ENCODE measurements at places on chromosomes 4 and X. TPM values are rescaled to one million over a fixed set of nuclear protein-coding genes. Genes with fewer than 3 reads are reported as not detected.

- no peak for DNase-seq
Observed at GRCh38 chrX:47321823-47322371, 48.5 kb upstream of the ZNF157 start.

DNA sequence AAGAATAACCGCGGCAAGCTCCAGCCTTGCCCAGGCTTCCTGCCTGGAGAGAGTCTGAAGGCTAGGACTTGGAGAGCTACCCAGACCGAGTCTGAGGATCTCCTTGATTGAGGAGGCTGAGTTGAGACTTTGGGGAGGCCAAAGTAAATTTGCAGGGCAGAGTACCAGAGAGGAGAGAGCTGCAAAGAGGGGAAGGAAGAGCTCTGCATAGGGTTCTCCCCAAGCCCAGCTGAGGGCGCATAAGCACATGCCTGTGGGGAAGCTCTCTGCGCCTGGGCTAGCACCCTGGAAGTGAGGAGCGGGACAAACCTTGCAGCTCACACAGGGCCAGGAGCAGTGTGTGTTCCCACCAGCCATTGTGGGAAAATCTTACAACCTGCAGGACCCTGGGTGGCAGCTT lies 56.1 kb downstream of the FAM193A start:
- peak; percentile 46 for DNase-seq

DNA sequence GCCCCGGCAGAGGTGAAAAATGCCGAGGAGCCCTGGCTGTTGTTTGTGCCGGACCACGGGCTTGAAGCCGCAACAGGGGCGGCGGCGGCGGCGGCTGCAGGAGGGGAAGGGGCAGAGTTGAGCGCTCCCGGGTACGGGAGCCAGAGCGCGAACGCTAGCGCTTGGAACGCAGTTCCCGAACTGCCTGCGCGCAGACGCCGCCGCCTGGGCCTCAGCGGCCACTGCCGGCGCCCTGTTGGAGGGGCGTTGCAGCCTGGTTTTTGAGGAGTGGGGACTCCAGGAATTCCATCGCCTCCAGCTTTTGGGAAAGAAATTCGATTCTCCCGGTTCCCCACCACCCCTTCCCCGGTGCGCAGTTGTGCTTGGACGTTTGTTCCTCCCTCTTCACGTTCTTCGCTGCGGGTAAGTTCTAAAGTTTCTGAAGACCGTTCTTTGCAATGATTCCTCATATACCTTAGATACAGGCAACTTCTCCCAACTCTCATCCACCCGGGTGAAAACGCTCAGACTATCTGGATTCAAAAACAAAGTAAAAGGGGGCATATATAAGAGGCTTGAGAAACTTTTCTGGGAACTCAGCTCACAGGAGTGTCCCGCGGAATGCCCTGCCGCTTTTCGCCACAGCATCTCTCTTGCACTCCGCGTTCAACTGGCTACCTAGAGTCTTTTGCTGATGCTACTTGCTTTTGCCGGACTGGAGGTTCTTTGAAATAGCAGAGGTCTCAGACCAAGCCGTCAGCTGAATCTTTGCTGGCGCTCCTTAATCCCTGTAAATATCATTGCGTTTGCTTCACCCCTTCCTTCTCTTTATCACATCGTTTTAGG lies 1.0 kb downstream of the FAT4 start:
- peak; percentile 45 for DNase-seq

GRCh38 chr4:55770662-55771061 lies 48.9 kb upstream of the EXOC1L start:
- DNase-seq = no peak

GRCh38 chr4:145665773-145666172 lies 14.2 kb upstream of the C4orf51 start:
- DNase-seq = no peak

GRCh38 chrX:110699109-110699508 lies 96.5 kb downstream of the CHRDL1 start:
- no peak for DNase-seq

DNA sequence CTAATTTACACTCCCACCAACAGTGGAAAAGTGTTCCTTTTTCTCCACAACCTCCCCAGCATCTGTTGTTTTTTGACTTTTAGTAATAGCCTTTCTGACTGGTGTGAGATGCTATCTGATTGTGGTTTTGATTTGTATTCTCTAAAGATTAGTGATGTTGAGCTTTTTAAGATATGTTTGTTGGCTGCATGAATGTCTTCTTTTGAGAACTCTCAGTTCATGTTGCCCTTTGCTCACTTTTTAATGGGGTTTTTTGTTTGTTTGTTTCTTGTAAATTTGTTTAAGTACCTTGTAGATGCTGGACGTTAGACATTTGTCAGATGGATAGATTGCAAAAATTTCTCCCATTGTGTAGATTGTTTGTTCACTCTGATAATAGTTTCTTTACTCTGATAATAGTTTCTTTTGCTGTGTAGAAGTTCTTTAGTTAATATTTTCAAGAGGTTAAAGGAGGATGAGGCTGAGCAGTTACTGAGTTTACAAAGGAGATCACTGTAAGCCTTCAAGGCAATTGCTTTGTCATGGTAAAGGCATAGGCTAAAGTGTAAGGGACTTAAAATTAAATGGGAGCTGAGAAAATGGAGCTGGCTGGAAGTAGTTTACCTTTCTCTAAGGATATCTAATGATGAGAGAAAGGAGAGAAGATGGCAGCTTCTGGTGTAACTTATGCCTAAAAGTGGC lies 323.4 kb downstream of the PCDH7 start:
- DNase-seq = no peak

- no peak for DNase-seq
Observed at GRCh38 chrX:102968216-102968615, 31.1 kb downstream of the RAB40AL start.

DNA sequence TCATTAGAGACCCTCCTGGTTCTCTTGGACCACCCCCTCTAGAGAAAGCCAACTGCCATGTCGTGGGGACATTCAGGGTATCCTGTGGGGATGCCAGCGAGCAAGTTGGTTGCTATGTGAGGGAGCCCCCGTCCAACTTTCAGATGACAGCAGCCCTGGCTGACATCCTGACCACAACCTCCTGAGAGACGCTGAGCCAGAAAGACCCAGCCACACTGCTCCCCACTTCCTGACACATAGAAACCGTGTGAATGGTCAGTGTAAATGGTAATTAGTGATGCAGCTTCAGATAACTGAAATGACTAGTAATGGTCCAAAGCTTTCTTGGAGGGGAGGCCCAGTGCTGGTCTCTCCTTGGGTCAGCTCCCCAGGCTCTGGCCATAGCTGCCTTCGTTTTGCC lies 10.8 kb downstream of the CLCN4 start:
- no peak for DNase-seq

DNA sequence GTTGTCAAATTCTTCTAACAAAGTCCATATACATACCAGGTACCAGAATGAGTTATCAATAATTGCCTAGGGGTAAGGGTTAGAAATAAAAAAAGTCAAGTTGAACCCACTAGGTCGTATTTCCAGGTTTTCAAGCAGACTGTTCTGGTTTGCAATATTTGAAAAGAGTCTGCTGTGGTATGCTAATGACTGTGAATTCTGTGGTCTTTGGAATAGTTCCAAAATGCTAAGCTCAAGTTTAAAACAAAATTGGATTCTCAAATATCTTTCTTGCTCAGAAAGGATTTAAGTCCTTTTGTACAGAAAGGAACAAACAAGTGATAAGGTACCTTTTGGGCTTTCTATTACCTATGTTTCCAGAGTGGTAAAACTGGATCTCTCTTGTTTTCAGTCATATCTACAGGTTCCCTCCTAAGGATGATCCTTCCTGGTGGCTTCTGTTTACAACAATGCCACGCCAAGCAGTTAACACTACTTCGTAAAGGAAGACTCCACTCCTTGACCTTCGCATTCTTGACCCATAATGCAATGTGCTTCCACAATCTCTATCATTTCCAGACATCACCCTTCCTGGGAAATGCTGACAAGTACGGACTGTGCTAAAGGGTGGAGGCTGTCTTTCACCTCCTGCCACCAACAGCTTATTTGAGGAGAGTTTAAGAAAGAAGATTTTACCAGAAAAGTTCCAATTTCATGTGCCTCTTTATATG lies 531.7 kb upstream of the FTHL17 start:
- DNase-seq = no peak

- no peak for DNase-seq
Observed at GRCh38 chrX:144840616-144841015, 406.7 kb upstream of the SPANXN1 start.

GRCh38 chr4:15476396-15476795 lies 6.7 kb downstream of the CC2D2A start:
- no peak for DNase-seq

GRCh38 chrX:141924293-141924692 lies 20.6 kb downstream of the MAGEC1 start:
- DNase-seq = no peak

DNA sequence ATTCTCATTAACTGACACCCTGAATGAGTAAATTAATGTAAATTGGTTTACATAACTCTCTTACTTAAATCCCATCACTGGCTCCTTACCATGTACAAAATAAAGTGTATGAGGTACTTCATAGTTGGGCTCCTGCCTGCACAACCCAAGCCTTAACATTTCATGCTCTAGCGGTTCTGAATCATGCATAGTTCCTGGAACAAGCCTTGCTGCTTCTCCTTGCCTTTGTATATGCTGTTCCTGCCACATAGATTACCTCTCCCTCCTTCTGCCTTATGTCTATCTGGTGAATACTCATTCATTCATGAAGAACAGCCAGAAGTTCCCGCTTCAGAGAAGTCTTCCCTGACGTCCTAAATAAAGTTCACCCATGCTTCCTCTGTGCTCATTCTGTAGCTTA lies 594.7 kb downstream of the SMARCA1 start:
- DNase-seq = no peak

DNA sequence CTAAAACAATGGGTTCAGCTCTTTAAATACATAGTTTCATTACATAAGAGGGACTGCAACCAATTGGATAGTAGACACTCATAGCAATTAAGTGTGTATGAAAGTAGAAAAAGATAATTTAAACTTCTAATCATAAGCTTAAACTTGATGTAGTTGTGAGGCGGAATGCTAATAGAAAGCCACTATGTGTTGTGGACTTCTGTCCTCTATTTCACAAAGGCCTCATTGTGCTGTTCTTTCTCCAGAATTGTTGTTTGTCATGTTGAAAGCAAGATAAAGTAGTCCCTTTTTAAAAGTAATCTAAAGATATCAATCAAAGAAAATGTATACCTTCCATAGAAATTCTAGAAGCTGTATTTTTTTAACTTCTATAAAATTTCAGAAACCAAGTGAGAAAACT lies 329.4 kb downstream of the KLHL4 start:
- no peak for DNase-seq

DNA sequence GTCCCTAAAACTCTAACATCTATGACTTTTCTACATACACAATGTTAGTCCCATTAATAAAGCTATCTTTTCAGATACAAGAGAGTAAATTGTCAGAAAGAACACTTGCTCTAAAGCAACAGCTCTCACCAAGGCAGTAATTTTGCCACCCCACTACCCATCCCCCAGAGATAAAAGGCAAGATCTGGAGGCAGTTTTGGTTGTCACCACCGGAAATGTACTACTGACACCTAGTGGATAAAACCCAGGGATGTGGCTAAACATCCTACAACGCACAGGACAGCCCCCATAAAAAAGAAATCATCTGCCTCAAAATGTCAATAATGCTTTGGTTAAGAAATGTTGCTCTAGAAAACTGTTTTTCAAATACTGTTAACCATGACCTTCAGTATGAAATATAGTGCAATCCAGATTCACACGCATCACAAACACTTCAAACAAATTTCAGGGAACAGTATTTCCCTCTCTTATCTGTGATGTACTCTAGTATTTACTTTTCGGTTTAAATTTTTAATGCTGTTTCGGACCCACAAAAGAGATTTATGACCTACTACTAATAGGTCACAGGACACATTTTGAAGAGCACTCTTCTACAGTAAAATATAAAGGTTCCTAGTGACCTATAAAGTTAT lies 5.1 kb downstream of the FBXL5 start:
- DNase-seq = peak; percentile 77

DNA sequence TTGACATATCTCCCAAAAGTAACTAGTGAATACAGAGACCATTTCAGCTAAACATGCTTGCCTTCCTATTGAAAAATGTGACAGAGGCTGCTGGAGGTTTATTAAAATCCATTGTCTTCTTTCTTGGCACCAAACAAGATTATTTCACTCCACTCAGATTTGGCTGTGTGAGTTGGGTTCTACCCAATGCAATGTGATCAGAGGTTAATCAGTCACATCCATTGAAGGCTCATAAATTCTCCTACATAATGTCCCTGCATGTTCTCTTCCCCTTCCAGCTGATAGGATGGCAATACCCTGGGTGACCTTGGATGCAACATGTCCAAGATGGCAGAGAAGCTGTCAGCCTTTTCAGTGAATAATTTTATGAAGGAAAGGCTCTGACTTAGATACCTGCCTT lies 54.5 kb downstream of the TKTL2 start:
- DNase-seq = no peak

GRCh38 chrX:50812995-50813842 lies 775 bp downstream of the SHROOM4 start:
- DNase-seq = peak; percentile 18

DNA sequence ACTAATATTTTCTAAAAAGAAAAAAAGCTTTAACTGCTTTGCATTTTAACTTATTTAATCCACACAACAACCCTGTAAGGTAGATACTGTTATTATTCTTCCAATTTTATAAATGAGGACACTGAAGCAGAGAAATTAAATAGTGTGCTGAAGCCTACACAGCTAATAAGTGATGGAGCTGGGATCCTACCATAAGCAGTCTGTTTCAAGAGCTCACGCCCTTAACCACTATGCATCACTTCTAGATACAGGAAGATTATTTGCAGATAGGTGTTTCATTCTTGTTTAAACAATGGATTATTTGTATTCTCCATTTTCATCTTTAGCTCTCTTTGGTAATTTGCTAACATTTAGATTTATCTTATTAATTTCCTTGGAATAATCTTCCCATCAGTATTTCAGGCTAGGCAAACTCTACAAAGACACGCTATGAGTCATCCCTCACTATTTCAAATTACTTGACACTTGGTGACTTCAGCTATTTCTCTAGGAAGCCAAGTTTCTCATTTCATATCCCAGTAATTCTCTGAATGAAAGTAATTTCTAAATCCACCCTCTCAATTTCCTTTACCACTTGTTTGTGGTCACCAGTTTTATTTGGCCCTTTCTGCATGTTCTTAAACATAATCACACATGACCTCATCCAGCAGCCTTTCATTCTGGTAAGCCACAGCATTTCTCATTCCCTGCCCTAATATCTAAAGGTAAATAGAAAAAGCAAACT lies 67.3 kb downstream of the ASB9 start:
- no peak for DNase-seq

The HTRA3 gene
- 12.9 TPM for total RNA-seq

The NDNF gene
- not detected for total RNA-seq

The ATP1B4 gene
- total RNA-seq = not detected

The FAAH2 gene
- 0.81 TPM for total RNA-seq
